Fibroblast of the aortic adventitia (primary cell): ENCODE measurements at places on chromosomes 6 and 20. TPM values are rescaled to one million over a fixed set of nuclear protein-coding genes. Genes with fewer than 3 reads are reported as not detected.

DNA sequence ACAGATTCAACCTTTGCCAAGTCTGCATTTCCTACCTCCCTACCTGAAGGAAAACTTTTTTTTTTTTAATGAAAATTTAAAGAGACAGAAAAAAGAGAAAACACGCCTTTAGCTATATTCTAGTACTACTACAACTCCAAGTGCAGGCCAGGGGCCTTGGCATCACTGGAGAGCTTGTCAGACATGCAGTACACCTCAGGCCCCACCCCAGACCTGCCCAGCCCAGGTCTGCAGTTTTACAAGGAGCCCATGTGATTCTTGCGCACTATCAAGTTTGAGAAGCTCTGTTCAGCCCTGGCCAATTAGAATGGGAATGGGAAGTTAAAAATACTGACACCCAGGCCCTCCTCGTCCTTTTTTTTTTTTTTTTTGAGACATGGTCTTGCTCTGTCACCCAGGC is 85.0 kb downstream of the NFATC2 start:
- no peak for DNase-seq

DNA sequence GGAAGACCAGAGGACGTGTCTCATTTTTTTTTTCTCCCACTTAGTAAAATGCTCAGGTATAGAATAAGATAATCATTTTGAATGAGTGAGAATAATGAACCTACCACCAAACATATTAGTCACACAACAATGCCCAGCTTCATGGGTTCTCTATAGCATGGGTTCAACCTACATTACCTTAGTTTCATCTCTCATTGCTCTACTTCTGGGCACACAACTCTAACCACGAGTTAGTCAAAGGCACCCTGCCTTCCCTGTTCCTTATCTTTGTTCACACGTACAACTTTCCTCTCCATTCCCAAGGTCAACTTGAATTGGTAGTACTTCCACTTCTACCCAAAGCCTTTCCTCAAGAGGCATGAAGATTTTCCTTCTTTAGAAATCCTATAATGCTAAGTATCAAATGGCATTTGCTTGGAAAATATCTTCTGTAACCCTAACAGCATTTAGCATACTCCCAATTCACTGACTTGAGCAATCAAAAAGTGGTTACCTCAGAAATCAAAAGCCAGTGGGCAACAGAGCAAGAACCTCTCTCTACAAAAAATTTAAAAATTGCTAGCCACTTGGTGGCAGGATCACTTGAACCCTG is 20.9 kb downstream of the DEK start:
- DNase-seq = no peak

- peak; percentile 78 for DNase-seq
Observed at GRCh38 chr6:118893064-118893806, 717 bp upstream of the ASF1A start.

DNA sequence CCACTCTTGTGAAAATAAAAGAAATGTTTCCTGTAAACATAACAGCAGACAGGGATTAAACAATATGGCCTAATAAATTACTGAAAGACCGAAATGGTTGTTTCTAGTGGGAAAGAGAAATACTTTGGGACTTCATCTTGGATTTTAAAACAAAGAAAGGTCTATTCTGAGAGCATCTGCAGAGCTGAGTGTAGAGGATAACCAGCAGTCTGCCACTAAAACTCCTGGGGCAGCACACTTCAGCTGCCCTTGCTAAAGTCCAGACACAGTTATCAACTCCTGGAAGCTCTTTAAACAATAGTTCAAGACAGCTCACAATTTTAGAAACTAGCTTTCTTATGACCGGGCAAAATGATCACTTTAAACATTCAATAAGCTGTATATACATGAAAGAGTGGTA is 38.6 kb downstream of the AKIRIN2 start:
- no peak for DNase-seq

The ADGB gene
- not detected in 2 replicates for total RNA-seq

The ADTRP gene
- 2.6 and 10.9 TPM in 2 replicates for total RNA-seq

The KCNK5 gene
- total RNA-seq = under 0.01 TPM in 1 of 2 replicates, not detected in the other

The SRSF12 gene
- total RNA-seq = 0.09 and 0.33 TPM in 2 replicates

The BMP6 gene
- 1.3 and 10.5 TPM in 2 replicates for total RNA-seq
